ENCODE measurements at places on chromosomes 4 and X.

DNA sequence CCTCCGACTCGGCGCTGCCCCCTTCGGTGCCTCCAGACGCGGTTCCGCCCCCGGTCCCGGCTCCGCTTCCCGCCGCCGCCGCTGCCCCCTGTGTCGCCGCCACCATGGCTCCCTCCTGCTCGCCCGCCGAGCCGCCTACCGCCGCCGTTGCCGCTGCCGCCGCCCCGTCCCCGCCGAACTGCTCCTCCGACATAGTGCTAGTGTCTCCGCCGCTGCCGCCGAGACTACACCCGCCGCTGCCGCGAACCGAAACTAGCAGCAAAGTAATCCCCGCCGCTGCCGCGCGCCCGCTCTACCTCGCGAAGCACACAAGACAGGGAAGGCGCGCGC is 340 bp downstream of the HNRNPD start:
- no peak for DNase-seq

DNA sequence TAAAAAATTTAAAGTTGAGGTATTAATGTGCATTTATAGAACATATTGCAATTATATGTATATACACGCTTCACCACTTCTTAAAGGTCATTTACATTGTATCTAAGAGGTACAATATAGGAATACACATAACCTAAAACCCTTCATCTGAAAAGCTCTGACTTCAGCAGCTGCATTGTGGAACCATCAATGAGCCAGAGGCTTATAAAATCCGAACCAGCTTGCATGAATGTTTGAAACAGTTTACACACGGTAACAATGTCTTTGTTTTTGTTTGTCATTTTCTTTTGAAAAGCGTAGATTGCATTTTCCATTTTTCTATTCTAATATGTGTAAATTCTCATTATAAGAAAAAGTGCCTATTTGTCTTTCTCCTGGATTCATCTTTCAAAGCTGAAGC is 221.6 kb downstream of the DCLK2 start:
- no peak for DNase-seq

DNA sequence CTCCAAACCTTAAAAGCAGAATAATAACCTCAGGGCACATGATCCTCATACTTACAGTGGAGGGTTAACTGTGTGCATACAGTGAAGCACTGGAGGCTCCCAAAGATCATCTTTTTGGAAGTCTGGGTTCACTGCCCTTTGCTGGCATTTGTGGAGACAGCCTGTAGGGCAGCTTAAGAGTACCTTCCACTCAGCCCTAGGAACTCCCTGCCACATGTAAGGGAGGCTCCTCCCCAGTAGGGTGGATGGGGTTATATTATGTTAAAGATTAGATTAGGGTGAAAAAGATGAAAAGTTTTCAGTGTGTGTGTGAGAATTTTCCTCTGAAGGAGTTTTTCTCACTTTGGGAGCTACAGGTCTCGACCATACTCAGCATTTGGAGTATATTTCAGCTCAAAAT is 388.4 kb downstream of the RAB28 start:
- no peak for DNase-seq

GRCh38 chrX:45381841-45382240 is 181.2 kb upstream of the DIPK2B start:
- DNase-seq: no peak

DNA sequence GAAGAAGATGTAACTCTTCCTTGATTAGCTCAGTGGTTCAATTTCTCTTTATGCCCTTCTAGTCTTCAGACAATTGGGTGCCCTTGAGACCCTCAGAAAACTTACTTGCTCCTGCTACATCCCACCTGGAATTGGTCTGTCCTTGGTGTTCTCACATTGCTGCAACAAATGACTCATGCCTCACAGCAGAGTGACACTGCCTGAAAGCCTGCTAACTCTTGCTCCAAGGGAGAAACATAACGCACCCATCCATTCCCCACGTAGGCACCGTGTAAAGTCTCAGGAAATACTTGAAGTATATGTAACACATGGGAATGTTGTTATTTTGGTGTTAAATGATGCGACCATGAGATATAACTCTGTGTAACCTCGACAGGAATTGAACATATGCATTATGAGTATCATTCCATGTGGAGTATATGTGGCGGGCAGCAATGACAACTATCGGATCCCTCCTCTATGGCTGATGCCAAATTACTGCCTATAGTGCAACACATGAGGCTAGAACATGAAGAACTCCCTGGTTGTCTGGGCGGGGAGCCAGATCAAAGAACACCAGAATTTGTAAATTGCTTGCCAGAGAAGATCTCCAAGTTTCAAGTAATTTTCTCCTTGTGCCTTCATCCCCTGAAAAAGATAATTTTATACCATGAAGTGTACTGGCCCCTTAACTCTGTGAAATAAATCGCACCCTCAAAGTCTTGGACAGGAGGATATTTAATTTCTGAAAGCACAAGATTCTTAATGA is 231.3 kb upstream of the STK26 start:
- DNase-seq: no peak

- no peak for DNase-seq
Observed at GRCh38 chr4:20752641-20753040, 52.4 kb downstream of the PACRGL start.

DNA sequence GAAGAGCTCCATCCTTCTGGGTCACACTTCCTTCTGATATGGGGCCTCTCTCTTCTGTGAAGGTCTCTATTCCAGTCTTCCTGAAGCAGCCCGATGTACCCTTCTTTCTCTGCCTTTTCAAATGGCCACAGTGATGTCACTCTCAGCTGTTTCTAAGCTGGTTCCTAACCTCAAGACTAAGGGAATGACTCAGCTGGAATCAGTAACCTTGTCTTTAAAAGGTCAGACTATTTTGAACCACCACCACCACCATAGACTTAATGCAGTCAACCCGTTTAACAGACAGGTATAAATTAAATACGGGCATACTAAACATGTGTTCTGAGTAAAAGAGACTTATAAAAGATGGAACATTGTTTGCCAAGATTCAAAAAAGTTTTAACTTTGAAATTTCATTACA is 121.0 kb downstream of the PPA2 start:
- no peak for DNase-seq

DNA sequence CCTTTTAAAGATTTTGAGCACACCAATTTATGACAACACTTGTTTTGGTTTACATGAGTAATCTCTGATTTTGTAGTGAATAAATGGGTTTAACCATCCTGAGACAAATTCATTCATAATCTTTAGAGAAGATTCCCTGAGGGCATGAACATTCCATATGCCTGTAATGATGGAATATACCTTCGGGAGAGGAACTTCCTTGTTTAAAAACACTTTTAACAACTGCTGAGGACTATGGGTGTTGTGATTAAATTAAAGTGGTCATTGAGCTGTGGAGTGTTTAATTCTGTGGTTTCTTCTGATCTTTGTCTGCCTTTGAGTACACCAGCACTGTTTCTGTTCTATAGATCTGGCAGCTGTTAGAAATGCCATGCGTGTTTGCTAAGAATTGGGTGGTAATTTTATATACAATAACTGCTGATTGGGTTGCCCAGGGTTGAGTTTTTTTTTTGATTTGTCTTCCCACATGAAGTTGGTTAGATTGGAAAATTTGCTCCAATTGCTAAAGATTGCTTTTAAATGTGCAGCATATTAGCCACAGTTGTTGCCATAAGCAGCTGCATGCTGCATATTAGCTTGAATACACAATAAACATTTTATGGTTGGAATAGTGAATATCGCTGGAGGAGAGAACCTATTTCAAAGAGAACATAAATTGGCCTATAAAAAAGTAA is 86.8 kb downstream of the DCLK2 start:
- DNase-seq: no peak

DNA sequence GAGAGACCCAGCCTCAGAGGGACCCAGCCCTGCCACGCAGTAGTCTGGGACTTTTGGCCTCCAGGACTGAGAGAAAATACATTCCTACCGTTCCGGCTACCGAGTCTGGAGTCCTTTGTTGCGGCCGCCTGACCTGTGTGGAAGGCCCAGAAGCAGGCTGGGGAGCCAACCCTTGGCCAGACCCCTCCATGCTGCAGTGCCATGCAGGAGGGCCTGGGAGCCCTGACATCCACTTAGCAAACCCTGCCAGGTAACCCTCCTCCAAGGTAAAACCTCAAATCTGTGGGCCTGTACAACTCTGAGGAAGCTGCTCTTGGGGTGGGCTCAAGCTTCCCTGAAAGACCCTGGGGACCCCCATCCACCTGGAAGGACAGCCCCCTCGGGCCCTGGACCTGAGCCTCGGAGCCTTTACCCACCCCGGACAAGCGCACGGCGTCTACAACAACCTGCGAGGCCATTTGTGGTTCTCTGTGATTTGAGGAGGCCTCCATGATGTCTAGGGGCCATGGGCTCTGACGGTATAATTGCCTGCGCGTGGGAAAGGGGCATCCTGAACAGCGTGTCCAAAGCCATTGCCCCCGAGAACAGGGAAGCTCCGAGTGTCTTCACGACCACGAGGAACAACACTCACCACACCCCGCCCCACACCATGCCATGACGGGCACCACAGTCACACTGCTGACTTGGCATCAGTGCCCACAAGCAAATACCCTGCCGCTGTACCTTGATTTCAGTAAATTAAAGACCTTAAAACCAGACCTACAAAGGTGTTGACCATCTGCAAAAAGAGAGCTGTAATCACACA is 58.7 kb downstream of the ZFYVE28 start:
- no peak for DNase-seq

DNA sequence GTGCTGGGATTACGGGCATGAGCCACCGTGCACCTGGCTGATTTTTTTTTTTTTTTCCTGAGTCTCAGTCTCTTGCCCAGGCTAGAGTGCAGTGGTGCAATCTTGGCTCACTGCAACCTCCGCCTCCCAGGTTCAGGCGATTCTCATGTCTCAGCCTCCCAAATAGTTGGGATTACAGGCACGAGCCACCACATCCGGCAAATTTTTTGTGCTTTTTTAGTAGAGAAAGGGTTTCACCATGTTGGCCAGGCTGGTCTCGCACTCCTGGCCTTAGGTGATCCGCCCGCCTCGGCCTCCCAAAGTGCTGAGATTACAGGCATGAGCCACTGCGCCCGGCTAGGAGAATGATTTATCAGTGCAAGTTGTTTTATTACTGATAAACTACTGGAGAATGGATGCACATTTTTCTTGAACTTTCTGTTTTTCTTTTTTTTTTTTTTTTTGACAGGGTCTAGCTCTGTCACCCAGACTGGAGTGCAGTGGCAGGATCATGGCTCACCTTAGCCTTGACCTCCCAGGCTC is 39.7 kb upstream of the DHRSX start:
- no peak for DNase-seq

GRCh38 chr4:85707611-85708010 is 232.7 kb downstream of the ARHGAP24 start:
- DNase-seq: no peak

GRCh38 chr4:55675196-55675793 is 39.2 kb upstream of the NMU start:
- DNase-seq: no peak

GRCh38 chr4:187795737-187796136 is 199.8 kb upstream of the ZFP42 start:
- no peak for DNase-seq
